ENCODE measurements at places on chromosomes 1 and 21.

GRCh38 chr1:55188909-55189308 is 26.3 kb downstream of the USP24 start:
- no peak for DNase-seq

- DNase-seq, result no peak
These were observed 12.4 kb upstream of the FAM3B start for GRCh38 chr21:41304068-41304720.

GRCh38 chr1:112371775-112372174 is 24.2 kb upstream of the CTTNBP2NL start:
- no peak for DNase-seq

DNA sequence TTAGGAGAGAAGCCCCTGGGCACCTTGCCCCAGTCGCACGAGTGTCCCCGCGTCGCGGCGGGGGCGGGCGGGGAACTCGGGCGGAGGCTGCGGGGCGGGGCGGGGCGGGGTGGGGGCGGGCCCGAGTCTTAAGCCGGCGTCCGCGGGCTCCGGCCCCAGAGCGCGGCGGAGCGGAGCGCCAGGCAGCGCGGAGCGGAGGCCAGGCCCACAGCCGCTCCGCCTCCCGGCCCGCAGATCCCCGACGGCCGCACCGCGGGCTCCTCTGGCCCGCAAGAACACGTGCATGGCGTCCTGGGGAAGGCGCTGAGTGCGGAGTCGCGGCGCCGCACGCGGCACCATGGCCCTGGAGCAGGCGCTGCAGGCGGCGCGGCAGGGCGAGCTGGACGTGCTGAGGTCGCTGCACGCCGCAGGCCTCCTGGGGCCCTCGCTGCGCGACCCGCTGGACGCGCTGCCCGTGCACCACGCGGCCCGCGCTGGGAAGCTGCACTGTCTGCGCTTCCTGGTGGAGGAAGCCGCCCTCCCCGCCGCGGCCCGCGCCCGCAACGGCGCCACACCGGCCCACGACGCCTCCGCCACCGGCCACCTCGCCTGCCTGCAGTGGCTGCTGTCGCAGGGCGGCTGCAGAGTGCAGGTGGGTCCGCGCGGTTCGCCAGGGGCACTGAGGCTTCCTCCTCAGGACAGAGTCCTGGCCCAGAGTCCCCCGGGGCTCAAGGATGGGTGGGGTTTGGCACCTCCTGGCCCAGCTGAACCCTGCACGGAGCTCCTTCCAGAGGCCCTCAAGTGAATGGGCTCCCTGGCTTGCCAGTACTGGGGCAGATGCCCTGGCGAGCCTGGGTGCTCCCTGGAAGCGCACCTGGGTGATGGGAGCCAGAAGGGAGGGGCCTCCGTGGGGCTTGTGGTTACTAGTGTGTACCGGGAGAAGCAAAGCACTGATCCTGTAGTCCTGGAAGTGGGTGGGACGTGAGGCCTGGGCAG is at the start of gene ESPN:
ESPN (plus strand) TSS at position 158 of the 975 bp plus-strand sequence; CDS start at position 338, 180 bp downstream.
- DNase-seq, result no peak

- no peak for DNase-seq
These were observed 114.1 kb downstream of the LHX4 start for GRCh38 chr1:180343921-180344769.

- DNase-seq, result no peak
These were observed 1.4 kb downstream of the GUK1 start for GRCh38 chr1:228141226-228142044.

- DNase-seq, result no peak
These were observed 34.6 kb upstream of the RRP15 start for GRCh38 chr1:218250492-218250891.

- no peak for DNase-seq
These were observed 8.3 kb downstream of the PPFIA4 start for GRCh38 chr1:203034422-203035110.

GRCh38 chr1:117564227-117565075 is 41.4 kb upstream of the TENT5C start:
- no peak for DNase-seq

- DNase-seq, result no peak
These were observed 46.1 kb downstream of the RAVER2 start for GRCh38 chr1:64790832-64791487.

GRCh38 chr1:245258271-245258920 is 103.6 kb downstream of the KIF26B start:
- DNase-seq, result no peak

DNA sequence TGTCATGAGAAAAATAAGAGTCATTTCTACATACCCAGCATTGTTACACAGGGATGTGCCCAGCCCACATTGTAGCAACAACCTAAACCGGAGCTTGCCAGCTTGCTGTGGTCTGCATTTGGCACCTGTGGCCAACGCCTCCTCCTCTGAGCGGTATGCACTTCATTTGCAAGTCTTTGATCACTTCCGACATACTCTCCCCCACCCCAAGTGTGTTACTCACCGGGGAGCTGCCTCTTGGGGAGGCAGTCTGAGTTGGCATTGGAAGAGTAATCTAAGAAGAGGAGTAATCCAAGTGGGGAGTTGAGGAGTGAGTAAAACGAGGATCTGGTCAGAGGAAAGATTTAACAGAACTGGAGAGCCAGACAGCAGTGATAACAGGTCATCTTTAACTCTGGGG is 3.8 kb downstream of the BCL9 start:
- peak; percentile 58 for DNase-seq

DNA sequence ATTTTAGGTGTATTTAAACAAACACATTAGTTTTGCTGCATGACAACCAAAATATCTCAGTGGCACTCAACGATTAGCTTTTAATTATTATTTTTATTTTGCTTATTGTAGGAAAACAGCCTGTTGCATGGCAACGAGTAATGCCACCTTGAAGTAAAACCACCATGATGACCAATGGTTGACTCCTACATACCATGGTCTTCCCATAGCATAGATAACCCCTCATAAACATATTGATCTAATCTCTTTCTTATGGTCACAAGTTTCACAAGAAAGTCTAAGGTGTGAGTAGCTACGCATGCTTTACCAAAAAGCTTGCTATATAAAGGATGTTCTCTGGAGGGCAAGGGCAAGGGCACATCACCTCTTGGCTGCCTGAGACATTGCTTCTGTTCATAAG is 61.5 kb upstream of the PTBP2 start:
- DNase-seq, result no peak

DNA sequence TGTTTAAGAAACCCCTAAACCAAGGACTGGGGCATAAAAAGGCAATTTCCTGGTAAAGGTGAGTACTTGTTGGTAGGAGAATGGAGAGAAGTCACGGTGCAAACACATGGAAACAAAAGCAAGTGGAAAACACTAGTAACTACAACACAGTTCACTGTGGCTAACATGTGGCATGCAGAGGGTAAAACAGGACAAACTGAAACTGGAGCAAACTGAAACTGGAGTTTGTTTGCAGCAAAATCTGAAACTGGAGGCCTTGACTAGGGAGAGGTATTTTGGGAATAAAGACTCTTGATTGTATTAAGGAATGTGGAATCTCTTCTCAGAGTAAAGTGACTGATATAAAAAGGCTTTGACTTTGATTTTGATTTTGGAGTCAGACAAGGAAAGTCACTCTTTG is 376.3 kb upstream of the PRMT6 start:
- DNase-seq, result no peak

- DNase-seq, result no peak
These were observed 1.8 kb downstream of the TRIM46 start for GRCh38 chr1:155175281-155175926.

DNA sequence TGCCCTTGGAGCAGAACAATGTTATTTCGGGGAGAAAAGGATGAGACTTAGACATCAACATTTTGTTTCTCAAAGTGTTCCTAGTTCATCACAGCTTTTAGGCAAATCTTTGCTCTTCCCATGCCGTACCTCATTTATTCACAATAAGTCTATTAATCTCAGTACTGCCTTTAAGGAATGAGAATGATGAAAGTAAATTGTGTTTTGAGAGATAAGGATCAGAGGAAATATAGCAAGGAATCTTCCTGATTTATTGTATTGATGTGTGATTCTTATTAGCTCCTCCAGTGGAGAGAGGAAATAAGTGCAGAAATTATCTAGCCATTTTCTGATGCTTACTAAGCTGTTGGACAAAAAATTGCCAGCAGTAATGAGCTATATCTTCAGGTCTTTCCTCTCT is 2.0 kb downstream of the POLR3C start:
- DNase-seq, result no peak

All from stimulated activated CD4-positive, alpha-beta T cell treated with anti-CD3 and anti-CD28 coated beads, Interleukin-1b, Interleukin-23, amount 100 ng/mL, for 1 hour (primary cell).